ENCODE measurements at places on chromosomes 12 and 14.

DNA sequence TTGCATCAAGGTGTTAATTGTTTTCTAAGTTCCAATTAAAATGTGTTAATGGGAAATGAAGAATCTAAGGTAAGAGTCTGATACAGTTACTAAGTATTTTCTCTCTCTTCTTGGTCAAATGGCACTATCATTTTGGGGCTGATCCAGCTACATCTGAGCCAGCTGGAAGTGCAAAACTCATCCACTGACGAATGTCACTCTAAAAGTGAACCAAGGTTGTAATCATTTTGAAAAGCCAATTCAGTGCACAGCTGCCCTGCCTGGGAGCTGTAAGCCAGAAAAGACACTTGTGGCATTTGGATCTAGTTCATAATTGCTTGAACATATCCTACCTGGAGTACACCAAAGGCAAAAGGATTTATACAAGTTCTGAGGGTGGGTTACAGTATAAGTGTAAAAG lies 1011.3 kb downstream of the AACS start:
- no peaks in the 10 kb centered on the region for H3K36me3 ChIP-seq
- H3K27me3 ChIP-seq = no peaks in the 10 kb centered on the region
- no peaks in the 10 kb centered on the region for H3K4me1 ChIP-seq

- peaks cover 20% of the 10 kb centered on the region for H3K4me1 ChIP-seq
- no peak overlapping the region for H3K27ac ChIP-seq
- no peak for DNase-seq
- H3K36me3 ChIP-seq = no peaks in the 10 kb centered on the region
- H3K4me3 ChIP-seq = no peak overlapping the region
These were observed 2.3 kb downstream of the TULP3 start for GRCh38 chr12:2893007-2893406.

- no peak overlapping the region for H3K27ac ChIP-seq
- H3K27me3 ChIP-seq = no peaks in the 10 kb centered on the region
- H3K4me1 ChIP-seq = peaks cover 24% of the 10 kb centered on the region
- no peaks in the 10 kb centered on the region for H3K36me3 ChIP-seq
- DNase-seq = no peak
These were observed 235.3 kb upstream of the FOXN3 start for GRCh38 chr14:89652352-89652751.

DNA sequence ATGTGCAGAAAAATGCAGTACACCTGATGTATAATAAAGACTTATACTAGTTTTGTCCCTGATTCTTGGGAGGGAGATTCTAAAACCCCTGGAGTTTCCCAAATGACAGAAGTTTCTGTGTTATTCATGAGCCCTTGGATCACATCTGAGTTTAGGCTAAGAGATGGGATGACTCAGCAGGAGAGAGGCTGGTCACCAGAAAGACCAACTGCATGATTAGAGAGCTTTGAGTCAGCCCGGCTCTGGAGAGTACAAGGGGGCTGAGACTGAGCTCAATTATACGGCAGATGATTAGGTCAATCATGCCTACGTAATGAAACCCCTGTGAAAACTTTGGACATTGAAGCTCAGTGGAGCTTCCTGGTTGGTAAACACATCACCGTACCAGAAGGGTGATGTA lies 174.2 kb downstream of the SSPN start:
- H3K36me3 ChIP-seq = no peaks in the 10 kb centered on the region
- no peaks in the 10 kb centered on the region for H3K4me1 ChIP-seq
- H3K27ac ChIP-seq = no peak overlapping the region
- DNase-seq = no peak
- no peak overlapping the region for H3K4me3 ChIP-seq

DNA sequence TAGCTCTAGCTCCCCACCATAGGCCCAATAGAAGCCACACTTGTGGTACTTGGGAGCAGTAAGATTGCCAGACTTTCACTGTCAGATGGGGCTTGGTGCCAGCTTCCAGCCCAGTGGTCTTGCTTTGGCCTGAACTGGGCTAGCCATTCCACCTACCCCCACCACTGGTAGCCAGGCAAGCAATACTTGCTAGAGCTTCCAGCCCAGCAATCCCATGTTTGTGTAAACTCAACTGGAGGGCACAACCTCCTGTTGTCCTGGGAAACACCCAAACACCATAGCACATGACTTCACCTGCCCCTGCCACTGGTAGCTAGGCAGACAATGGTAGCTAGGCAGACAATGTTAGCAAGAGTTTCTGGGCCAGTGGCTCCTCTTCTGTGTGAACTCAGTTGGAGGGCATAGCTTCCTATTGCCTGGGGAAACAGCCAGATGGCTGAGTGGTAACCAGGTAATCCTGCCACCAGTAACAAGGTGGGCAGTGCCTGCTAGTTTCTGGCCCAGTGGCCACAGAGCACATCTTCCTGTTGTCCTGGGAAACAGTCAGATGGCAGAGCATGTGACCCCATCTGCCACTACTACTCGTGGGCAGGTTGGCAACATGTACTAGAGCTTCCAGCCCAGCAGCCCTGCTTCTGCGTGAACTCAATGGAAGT lies 5.6 kb upstream of the OR6C76 start:
- peaks cover 2% of the 10 kb centered on the region for H3K4me1 ChIP-seq
- H3K27ac ChIP-seq = no peak overlapping the region
- H3K4me3 ChIP-seq = no peak overlapping the region
- no peak for DNase-seq
- H3K36me3 ChIP-seq = no peaks in the 10 kb centered on the region
- H3K27me3 ChIP-seq = peaks cover 46% of the 10 kb centered on the region

- peaks cover 19% of the 10 kb centered on the region for H3K4me1 ChIP-seq
- H3K27ac ChIP-seq = peak overlapping the region; percentile 20
- no peak for DNase-seq
- H3K4me3 ChIP-seq = peak overlapping the region; percentile 96
- no peaks in the 10 kb centered on the region for H3K36me3 ChIP-seq
- H3K27me3 ChIP-seq = no peaks in the 10 kb centered on the region
These were observed 1.2 kb downstream of the MMP17 start for GRCh38 chr12:131829356-131829747.

DNA sequence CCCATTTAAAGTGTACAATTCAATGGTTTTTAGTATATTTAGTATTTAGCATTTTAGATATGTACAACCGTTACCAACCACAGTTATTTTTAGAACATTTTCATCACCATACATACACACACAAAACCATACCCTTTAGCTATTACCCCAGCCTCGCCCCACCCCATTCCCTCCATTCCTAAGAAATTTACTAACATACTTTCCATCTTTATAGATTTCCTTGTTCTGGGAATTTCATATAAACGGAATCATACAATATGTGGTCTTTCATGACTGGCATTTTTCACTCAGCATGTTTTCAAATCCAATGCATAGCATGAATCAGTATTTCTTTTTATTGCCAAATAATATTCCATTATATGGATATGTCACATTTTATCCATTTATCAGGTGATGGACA lies 101.5 kb downstream of the TAOK3 start:
- no peaks in the 10 kb centered on the region for H3K27me3 ChIP-seq
- H3K4me1 ChIP-seq = peaks cover 33% of the 10 kb centered on the region
- no peak overlapping the region for H3K27ac ChIP-seq
- no peak overlapping the region for H3K4me3 ChIP-seq
- no peaks in the 10 kb centered on the region for H3K36me3 ChIP-seq

DNA sequence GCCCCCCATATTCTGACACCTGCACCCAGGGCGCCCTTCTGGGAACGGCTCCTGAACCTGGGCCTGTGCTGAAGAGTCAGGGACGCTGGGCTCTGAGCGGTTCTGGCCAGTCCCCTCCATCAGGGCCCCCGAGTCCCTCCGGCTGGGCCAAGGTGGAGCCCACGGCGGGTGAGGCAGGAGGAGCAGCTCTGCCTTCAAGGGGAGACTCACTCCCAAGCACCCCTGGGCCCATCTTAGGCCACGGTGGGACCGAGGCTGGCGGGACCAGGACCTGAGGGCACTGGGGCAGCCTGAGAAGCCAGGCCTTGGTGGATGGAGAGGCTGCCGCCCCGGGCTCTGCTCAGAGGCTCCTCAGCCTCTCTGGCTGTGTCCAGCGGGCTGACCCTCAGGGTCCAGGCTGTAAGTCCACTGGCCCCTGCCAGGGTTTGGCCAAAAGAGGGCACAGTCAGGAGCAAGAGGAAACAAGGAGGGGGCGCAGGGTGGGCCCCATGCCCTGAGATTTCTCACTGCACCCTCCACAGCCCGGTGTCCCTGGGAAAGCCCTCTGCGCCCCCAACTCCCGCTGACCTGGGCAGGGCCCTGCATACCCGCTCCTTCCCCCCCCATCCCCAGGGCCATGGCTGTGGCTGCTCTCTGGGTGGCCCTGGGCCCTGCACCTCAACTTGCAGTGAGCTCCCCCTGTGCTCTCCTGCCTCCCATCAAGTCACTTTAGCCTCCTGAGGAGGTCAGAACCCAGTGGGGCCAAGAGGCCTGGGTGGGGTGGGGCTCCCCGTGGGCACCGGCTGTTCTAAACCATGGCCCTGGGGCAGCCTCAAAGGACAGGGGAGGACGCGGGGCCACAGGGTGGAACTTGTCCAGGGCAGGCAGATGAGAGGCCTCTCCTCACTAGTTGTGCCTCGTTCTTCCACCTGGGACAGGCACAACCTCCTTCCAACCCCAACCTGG lies 266.4 kb upstream of the SFSWAP start:
- H3K4me1 ChIP-seq = no peaks in the 10 kb centered on the region
- no peak overlapping the region for H3K4me3 ChIP-seq
- no peak for DNase-seq
- H3K36me3 ChIP-seq = no peaks in the 10 kb centered on the region
- no peak overlapping the region for H3K27ac ChIP-seq

DNA sequence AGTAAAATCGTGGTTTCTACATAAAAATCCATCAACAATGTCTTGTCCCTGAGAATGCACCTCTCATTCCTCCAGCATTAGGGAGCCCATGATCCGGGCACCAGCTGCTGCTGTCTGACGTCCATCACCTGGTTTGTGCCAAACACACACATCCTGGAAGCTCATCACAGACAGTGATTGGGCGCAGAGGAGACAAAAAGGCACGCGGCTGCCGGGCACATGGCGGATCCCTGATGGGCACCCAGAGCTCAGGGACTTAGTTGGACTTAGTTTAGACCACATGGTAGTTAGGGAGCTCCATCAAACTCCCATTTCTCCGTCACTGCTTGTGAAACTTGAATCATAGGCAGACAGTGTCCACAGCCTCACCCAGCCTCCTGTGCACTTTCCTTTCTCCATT lies 1059.3 kb downstream of the TMEM121 start:
- no peaks in the 10 kb centered on the region for H3K36me3 ChIP-seq
- H3K4me1 ChIP-seq = peaks cover 29% of the 10 kb centered on the region
- H3K27ac ChIP-seq = no peak overlapping the region
- DNase-seq = no peak
- no peaks in the 10 kb centered on the region for H3K27me3 ChIP-seq

DNA sequence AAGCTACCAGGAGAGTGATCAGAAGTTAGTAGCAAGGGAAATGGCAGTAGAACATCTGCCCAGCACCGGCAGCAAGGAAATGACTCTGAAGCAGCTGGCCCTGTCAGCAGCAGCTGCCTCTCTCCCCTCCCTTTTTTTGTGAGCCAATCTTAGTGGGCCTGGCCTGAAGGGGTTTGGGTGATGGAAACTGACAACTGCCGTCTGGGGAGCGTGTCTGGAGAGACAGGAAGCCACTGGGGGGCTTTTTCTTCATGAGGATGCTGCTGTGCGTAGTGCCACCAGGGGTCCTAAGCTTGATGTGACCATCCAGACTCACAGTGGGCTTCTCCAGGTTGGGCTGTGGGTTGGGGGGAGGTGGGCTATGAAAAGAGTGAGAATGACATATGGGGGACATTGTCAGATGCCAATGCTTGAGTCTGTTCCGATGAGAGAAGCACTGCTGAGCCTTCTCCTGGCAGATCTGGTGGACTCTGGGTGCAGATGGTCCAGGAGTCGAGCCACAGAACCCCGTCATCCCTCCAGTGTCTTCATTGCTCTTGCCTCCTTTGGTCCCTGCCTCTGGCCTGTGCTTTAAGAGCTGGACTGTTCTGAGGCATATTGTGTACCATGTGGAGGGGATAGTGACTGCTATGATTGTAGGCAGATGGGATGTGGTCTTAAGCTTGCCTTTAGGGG lies 87.6 kb upstream of the HIF1A start:
- peaks cover 33% of the 10 kb centered on the region for H3K4me1 ChIP-seq
- H3K4me3 ChIP-seq = no peak overlapping the region
- no peaks in the 10 kb centered on the region for H3K36me3 ChIP-seq
- peak; percentile 24 for DNase-seq
- H3K27me3 ChIP-seq = no peaks in the 10 kb centered on the region
- peak overlapping the region; percentile 47 for H3K27ac ChIP-seq

DNA sequence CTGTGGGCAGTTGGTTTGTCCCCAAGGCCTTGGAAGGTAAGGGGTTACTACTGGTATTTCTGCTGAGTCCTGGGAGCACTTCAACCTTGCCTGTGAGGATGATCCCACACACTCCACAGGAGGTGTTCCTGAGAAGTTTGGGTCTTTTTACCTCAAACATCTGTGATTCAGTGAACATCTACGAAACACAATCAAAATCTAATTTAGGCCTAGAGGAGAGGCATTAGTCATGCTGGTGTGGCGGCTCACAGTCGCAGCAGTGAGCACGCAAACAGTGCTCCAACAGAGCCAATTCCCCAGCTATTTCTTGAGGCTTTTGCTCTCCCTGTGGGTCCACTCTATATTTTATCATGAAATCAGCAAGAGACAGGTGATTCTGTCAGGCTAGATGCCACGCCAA lies 107.6 kb downstream of the APAF1 start:
- H3K4me3 ChIP-seq = no peak overlapping the region
- H3K4me1 ChIP-seq = no peaks in the 10 kb centered on the region
- no peak for DNase-seq
- H3K36me3 ChIP-seq = no peaks in the 10 kb centered on the region
- H3K27ac ChIP-seq = no peak overlapping the region
- peaks cover 19% of the 10 kb centered on the region for H3K27me3 ChIP-seq

DNA sequence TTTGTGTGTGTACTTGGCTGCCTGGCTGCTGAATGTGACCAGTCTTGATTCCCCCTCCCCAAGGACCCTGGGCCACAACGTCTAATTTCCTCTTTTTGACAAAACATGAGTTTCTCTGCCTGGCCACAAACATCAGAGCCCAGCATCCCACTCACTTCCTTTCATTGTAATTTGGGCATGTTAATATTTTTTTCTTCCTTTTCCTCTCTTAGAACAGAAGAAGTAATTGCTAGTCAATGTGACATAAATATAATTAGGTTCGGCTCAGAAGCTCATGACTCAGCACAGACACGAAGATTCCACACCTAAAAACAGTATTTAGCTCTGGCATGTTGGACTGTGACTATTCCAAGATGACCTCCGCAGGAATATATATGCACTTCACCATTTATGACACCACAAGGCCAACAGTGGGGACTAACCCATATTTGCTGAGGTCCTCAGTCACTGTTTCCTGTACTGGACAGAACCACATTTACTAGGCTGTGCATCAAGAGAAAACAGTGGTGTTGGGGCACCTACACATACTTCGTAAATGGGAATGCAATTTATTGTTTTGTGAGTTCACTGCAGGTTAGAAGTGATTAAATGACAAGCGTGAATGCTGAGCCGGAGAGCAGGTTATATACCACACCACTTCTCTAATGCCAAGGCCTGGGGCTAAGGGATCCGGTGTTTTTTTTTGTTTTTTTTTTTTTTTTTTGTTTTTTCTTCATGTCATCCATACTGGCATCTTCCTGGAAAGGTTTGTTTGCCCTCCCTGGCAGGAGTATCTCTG lies 4.2 kb downstream of the GSG1 start:
- peak; percentile 80 for DNase-seq
- peak overlapping the region; percentile 94 for H3K4me3 ChIP-seq
- H3K27ac ChIP-seq = peak overlapping the region; percentile 100
- H3K27me3 ChIP-seq = no peaks in the 10 kb centered on the region
- peaks cover 69% of the 10 kb centered on the region for H3K4me1 ChIP-seq

GRCh38 chr14:88013750-88014349 lies 8.9 kb downstream of the GPR65 start:
- H3K4me1 ChIP-seq = peaks cover 34% of the 10 kb centered on the region

GRCh38 chr14:100025111-100025510 lies 40.1 kb upstream of the EVL start:
- no peak overlapping the region for H3K27ac ChIP-seq
- no peaks in the 10 kb centered on the region for H3K27me3 ChIP-seq
- no peaks in the 10 kb centered on the region for H3K36me3 ChIP-seq

Data from naive B cell (primary cell).